ENCODE measurements at places on chromosomes 2 and 18. TPM values are rescaled to one million over a fixed set of nuclear protein-coding genes. Genes with fewer than 3 reads are reported as not detected.
A peak's percentile ranks its signal among the peaks of the same experiment; 100 is the strongest.

DNA sequence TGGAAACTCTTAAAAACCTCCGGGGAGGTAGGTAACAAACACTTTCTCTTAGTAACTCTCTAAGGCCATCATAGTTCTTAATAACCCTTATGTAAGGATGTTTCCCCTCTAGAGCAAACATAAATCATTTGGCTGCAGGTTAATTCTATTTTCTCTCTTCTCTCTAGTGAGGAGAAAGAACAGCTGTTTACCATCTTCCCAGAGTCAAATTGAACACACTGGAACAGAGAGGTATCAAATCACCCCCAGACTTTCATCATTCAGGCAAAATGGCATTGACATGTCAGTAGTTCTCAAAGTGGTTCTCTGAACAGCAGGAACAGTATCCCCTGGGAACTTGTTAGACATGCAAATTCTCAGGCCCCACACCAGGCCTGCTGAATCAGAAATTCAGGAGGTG, 240.7 kb downstream of the MEIS1 start:
- no peak for DNase-seq

GRCh38 chr2:196604196-196604595, 35.3 kb upstream of the CCDC150 start:
- no peak for DNase-seq

- DNase-seq, result no peak
Observed at GRCh38 chr2:178819992-178820391, 12.8 kb upstream of the TTN start.

- DNase-seq, result no peak
Observed at GRCh38 chr18:45984546-45985235, 17.6 kb upstream of the EPG5 start.

DNA sequence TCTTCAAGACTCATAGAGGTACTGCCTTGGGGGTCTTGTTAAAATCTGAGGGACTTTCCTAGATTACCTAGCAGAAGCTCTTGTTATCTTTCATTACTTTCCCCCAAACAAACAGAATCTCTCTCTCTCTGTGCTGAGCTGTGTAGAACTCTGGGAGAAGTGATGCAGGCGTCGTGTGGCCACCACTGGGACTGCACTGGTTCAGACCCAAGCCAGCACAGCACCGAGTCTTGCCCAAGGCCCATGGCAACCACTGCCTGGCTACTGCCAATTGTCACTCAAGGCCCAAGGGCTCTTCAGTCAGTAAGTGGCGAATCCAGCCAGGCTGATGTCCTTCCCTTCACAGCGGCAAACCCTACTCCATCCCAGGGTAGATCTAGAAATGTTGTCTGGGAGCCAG, 28.6 kb downstream of the PPP1R1C start:
- DNase-seq, result no peak

DNA sequence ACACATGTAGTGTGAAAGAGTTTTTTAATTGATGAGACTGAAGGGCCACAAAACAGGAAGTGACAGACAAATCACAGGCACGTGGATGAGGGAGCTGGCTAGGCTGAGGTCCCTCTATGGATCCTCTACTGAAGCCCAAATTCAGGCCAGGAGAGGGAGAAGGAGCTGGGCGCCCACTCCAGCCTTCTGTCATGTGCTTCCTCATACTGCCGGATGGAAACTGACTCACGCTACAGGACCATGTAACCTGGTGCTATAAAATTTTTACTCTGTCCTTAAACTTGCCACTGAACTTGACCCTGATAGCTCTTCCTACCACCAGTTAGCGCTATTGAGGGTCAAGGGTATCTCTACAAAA, 31.3 kb downstream of the PSTPIP2 start:
- no peak for DNase-seq

DNA sequence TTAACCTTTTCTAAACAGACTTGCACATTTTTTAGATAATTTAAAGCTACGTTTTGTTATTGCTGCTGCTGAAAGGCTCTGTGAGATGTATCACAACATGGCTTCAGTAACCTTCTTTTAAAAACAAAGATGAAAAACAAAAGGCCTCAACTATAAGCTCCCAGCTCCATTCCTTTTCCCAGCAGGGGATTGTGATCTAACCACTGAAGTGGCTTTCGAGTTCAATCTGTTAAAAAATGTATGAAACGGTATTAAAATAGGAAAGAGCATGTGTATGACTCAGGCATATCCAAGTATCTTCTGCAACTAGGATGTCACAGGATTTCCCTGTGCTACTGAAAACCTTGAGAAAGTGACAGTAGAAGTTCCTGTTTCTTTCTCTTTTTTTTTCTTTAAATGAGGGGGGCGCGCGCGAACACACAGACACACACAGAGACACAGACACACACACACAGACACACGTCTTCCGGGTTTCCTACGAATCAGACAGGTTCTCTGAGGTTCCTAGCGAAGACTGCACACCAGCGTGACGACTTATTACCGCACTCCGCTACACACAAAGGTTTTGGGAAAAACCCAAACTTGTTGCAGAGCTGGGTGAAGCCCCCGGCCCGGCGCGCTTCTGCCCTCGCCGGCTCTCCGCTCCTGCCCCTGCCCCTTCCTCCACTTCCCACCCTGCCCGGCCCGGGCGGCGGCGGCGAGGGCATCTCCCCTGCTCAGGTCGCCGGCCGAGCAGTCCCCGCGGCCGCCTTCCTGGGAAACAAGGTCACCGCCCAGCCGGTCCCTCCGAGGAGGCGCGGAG, 86.8 kb downstream of the RBMS1 start:
- DNase-seq, result no peak

GRCh38 chr2:212977152-212977551, 174.3 kb downstream of the IKZF2 start:
- DNase-seq, result no peak

DNA sequence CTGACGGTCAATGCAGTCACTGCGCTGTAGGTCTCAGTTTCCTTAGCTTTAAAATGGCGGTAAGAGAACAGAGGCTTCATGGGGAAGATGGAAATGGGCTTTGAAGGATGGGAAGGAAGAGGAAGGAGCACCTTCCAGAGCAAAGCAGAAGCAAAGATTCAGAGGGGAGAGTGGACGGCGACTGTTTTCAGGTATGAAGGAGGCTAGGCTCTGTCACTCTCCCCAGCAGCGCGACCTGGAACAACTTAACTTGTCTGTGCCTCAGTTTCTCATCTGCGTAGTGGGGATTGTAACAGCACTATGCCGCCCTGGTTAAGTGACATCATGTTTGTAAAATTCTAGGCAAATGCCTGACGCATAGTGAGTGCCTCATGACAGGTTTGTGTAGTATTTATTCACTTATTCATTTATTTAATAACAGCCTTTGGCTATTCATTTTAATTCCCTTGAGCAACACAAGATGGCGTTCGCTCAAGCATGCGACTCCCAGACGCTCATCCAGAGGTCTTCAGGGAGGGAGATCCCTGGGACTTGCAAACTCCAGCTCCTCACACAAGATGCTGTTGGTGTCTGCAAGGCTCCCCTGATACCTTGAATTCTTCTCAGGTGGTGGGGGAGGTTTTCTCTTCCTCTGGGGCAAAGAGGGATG, 336.3 kb downstream of the DYSF start:
- DNase-seq, result peak; percentile 41

- peak; percentile 24 for DNase-seq
Observed at GRCh38 chr18:79321625-79322405, 73.9 kb upstream of the NFATC1 start.

DNA sequence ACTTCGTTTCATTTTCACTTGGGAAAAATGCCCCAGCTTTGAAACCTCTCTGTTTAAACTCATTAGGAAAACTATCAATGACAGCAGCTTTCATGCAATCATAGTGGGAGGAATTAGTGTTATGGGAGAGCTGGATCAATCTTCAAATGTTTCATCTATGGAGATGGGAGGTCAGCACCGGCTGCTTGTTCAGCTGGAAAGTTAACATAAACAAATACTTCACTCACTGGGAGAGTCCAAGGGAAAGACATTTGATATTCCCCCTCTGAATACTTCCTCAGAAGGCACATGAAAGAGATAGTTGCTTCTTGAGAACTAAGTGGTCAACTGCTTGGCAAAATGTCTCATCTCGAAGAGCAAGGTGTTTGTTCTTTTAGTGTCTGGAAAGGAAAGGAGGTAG, 7.3 kb downstream of the LYPD1 start:
- no peak for DNase-seq

DNA sequence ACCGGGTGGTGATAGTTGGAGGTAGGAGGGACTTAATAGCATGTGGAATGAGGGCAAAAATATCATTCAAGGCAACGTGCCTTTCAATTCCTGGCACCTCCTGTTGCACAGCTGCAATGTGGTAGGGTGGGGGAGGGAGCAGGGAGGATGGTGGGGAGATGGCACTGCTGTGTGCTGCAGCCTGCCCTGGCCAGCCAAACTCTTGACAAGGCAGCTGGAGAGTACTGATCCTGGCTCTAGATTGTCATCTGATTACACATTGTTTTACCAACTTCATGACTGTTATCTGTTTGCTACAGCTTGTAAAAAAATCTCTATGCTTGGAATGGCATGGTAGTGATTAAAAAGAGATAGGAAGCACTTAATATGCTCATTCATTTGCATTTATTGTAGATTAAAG, 47.7 kb downstream of the PLCL1 start:
- DNase-seq, result no peak

- DNase-seq, result no peak
Observed at GRCh38 chr2:108916796-108917421, 72.1 kb downstream of the EDAR start.

- DNase-seq, result no peak
Observed at GRCh38 chr2:54801352-54801751, 77.9 kb downstream of the EML6 start.

- DNase-seq, result no peak
Observed at GRCh38 chr2:5921081-5921642, 229.0 kb downstream of the SOX11 start.

GRCh38 chr2:133600266-133600928, 32.1 kb upstream of the NCKAP5 start:
- no peak for DNase-seq

DNA sequence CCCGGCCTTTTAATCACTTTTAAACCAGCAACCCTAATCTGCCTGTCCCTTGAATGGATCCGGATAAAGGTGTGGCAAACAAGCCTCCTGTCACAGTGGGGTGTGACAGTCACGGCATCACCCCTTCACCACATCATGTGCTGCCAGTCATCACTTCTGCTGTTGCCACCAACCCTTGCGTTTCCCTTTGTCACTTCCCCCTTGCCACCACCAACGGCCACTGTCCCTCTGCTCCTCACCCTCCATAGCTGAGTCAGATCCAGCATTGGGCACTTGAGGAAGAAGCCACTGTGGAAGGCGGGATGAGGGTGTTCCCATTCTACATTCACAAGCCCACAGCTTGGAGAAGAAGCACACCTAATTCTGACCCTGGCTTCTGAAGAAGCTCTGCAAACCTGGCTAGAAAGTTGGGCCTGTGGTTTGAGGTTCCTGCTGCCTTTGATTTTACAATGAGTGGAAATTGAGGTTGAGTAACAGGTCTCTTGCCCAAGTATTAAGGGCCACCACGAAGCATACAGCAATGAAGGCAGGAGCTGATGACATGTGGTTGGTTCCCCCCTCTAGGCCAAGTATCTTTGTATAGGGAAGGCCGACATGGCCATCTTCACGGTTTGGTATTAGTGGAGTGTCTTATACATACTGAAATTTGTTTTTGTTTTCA, 22.9 kb upstream of the DARS1 start:
- no peak for DNase-seq

- no peak for DNase-seq
Observed at GRCh38 chr2:4381049-4381448, 677.7 kb downstream of the DCDC2C start.

DNA sequence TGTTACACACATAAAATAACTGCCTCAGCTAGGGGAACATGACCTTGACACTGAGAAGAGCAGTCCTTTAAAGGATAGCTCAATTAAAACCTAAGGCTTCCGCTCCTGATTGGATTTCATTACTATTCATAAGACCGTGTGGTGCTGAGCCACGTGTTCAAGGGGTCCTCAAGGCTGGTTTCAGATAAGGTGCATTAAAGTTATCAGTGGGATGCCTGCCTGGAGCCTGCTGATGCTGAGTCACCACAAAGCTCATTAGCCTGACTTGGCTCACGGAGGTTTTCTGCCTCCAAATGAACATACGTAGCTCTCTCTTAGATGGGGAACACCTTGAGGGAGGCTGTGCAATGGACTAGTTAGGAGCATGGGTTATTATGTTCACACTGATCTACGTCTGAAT, 518.9 kb downstream of the TDRD15 start:
- DNase-seq, result no peak

DNA sequence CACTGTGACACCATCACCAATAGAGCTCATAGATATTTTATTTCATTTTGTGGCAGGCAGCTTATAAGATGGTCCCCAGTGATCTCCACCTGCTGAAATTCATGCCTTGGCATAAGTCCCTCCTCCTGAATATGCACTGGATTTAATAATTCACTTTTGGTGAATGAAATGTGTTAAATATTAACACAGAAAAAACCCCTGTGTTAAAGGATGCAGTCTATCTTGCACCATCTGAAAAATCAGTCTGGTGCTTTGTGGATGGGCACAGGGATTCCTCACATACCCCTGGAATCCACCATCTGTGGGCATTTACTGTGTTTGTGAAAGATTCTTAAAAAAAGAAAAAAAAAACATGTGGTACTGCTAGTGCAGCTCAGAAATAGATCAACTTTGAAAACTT, 26.1 kb upstream of the WIPF1 start:
- no peak for DNase-seq

DNA sequence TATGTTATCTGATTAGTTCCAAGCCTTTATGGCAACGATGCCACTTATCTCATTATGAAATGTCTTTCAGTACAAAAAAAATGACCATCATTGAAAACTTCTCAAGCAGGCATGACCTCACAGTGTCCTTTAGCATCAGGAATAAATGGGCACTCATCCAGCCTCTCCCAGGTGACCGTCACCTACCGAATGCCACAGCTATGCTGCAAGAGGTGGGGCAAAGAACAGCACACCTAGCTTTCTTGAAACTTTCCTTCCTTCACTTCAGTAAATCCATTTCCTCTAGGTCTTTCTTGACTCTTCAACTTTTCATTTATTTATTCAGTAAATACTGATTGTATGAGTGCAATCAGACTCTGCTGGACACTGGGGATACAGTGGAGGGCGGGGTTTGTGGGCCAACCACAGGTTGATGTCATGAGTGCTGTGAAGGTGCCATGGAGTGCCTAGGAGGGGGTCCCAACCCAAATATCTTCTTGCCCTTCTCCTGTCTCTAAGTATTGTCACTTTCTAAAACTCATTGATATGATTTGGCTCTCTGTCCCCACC, 54.3 kb upstream of the HK2 start:
- no peak for DNase-seq

GRCh38 chr18:354471-354870, 86.6 kb upstream of the THOC1 start:
- DNase-seq, result no peak

- DNase-seq, result no peak
Observed at GRCh38 chr2:10039658-10040410, 3.5 kb upstream of the KLF11 start.

PIEZO2 gene
- 0.68 TPM for total RNA-seq

IFIH1 gene
- total RNA-seq, result 13.0 TPM

ALLC gene
- total RNA-seq, result not detected

OSGEPL1 gene
- total RNA-seq, result 10.0 TPM

WDR12 gene
- 25.0 TPM for total RNA-seq

CGREF1 gene
- 4.2 TPM for total RNA-seq
